Stimulated activated effector memory CD8-positive, alpha-beta T cell treated with anti-CD3 and anti-CD28 coated beads, Interleukin-12 subunit alpha, Interleukin-12 subunit beta, amount 100 ng/mL, for 72 hours (primary cell): ENCODE measurements at places on chromosomes 13 and 19.
A peak's percentile ranks its signal among the peaks of the same experiment; 100 is the strongest.

DNA sequence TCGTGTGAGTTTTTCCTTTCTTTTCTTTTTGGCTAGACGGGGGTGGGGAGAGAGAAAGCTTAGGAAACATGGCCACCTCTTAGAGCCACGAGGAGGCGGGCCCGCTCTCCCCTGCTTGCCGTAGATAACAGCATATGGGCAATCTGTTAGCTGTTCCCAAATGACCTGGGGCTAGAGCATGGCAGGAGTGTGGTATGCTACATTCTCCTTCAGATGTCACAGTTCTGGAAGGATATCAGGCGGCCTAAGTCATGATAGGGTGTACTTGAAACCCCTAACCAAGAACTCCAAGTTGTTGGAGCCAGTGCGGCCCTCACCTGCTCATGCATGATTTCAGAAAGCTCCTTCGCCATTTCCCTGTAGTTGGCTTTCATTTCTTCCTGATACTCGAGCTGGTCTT lies 44.3 kb upstream of the SLC15A1 start:
- no peak for DNase-seq

DNA sequence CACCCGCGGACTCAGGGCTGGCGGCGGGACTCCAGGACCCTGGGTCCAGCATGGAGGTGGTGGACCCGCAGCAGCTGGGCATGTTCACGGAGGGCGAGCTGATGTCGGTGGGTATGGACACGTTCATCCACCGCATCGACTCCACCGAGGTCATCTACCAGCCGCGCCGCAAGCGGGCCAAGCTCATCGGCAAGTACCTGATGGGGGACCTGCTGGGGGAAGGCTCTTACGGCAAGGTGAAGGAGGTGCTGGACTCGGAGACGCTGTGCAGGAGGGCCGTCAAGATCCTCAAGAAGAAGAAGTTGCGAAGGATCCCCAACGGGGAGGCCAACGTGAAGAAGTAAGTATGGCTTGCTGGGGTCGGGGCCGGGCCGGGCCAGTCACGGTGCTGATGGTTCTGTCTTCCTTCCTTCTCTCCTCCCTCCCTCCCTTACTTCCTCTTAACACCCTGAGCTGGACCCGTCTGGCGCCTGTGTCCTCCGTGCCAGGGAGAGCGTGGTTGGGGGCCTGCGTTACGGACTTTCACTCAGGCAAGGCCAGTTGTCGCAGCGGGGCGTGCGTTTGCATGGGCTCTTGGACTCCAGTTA lies 1.4 kb downstream of the STK11 start:
- DNase-seq, result no peak

DNA sequence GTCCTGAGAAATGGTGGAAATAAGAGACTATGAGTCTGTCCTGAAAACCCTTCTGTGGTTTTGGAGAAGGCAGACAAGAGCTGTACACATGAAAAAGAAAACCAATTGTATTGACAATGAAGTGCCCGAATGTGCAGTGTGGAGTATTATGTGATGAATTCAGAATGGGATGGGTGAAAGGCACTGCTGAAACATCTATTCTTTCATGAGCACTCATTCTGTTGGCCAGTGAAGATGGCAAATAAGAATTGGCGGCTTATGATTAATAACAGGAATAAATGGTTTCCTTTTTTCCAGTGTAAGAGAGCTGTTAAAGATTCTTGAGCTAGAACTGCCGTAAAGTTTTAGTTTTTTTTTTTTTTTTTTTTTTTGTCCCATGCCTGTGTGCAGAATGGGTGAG lies 5.7 kb downstream of the POLR1D start:
- no peak for DNase-seq

DNA sequence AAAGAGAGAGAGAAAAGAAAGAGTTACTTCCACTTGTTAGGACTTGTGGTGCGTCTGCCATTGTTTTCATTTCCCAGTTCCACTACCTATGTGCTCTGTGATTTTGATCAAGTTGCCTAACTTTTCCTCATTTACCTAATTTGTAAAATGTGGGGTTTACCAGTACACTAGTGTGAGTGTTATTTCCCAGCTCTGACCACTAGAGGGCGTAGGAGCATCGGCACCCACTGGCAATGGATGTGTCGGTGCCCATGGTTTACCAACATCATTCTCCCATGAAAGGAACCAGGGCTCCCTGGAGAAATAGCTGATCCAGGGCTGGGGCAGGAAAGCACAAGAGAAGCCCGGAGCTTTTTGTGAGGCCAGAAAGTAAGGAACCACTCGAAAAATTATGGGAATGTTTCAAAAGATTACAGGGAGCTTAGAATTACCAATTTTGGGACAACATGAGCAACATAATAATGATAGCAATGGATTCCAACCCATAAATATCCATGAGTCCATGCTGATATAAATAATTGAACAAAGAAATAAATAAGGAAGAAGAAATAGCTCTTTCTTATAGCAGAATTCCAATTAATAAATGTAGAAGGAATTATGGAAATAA lies 15.1 kb upstream of the CEACAM4 start:
- DNase-seq, result peak; percentile 62

GRCh38 chr13:80337288-80338081 lies 3.4 kb downstream of the SPRY2 start:
- no peak for DNase-seq

- DNase-seq, result no peak
These were observed 147.5 kb downstream of the ZNF536 start for GRCh38 chr19:30519607-30520205.

GRCh38 chr19:821825-822503 lies at the start of gene PLPPR3:
TSS of gene PLPPR3 (minus strand) at chr19:821955. CDS start at chr19:821559, 396 bp downstream.
- DNase-seq, result no peak

- DNase-seq, result peak; percentile 38
These were observed 1.2 kb downstream of the SEMA6B start for GRCh38 chr19:4557971-4558941.

- no peak for DNase-seq
These were observed at the start of gene SLC1A6 for GRCh38 chr19:14979476-14980255. TSS of gene SLC1A6 (minus strand) at chr19:14979864. CDS start at chr19:14972910, 6,954 bp downstream.

DNA sequence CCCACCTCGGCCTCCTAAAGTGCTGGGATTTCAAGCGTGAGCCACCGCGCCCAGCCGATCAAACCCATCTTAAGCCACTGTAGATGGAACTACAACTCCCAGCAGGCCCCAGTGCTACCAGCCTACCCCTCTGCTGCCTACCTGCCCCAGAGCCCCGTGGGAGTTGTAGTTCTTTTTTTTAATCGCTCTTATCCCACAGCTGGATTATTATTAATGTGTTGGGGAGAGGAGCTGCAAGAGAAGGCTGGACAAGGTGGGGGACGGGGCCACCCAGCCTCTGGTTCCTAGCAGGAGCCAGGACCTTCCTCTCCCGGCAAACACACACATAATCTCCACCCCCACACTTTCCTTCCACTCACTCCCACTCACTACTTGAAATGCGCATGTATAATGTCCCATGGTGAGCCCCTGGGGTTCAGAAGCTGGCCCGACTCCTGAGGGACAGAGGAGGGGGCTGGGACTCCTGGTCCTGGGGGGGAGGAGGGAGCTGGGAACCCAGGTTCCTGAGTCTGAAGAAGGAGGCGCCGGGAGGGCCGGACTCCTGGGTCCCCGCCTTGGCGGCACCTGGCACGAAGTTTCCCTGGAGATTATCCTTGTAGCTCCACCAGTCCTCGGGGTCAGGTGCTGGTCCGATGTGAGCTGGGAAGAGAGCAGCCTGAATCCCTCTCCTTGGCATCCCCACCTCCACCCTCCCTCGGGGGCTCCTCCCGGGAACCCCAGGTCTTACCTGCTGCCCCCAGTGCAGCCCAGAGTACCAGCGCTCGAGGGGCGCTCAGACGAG lies 958 bp downstream of the CA11 start:
- DNase-seq, result peak; percentile 59

DNA sequence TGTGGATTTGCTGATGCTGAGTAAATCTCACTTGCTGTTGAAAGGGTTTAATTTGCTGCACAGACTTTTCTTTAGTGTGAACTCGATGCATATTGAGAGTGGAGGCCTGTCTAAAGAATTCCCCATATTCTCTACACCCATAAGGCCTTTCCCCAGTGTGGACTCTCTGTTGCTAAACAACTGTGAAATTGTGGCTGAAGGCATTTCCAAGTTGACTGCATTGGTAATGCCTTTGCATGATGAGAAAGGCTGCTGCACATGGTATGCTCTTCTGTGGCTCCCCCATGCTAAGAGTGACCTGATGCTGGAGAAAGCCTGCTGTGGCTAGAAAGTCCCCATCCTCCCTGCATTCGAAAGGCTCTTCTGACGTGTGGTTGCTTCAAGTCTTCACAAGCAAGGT lies 6.6 kb upstream of the ZNF599 start:
- no peak for DNase-seq

DNA sequence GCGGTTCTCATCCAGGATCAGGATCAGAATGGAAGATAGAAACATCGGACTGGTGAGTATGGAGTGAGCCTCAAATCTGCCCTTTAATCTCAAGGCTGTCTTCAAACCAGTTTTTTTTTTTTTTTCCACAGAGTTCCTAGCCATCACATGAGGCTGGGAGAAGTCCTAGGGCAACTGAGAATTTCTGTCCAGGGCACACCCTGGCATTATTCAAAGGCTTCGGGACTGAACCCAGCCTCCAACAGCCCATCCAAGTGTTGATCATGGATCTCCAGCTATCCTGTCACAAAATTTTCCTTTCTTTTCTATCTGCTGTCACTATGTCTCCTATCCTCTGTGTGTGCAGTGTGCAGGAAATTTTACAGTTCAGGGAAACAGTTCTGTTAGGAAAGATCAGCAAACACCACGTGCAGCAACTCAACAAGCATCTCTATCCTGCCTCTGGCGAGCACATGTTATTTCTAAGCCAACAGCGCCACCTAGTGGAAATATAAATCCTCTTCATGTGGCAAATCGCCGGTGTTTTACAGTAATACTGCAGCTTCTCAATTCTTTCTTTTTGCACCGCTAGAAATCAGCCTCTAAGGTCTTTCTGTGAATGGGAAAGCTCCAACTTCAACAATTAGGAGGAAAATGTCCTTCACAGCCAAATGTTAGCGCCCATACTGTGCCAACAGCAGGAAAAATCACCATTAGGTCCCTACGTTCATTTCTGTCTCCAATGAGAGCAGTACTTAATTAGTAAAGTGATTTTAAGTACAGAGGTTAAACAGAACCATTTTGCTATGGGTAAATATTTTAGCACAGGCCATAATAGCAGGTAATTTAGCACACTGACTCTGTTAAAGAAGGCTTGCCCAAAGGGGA lies 21.4 kb upstream of the ZNF181 start:
- DNase-seq, result peak; percentile 40

DNA sequence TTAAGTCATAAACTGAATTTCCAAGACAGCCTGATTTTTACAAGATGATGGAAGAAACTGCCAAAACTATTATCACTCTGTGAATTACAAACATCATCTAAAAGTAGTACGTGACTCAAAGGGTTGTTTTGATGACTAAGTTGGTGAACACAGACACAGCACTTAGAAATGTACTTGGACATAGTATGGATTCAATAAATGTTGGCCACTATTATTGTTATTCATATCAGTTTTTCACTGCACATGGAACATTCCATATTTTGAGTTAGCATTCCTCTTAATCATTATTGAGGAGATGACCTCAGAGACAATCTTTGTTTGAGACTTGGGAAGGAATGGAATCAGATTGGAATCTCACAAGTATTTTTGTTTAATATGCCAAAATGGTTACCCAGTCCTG lies 172.9 kb downstream of the OXGR1 start:
- no peak for DNase-seq

DNA sequence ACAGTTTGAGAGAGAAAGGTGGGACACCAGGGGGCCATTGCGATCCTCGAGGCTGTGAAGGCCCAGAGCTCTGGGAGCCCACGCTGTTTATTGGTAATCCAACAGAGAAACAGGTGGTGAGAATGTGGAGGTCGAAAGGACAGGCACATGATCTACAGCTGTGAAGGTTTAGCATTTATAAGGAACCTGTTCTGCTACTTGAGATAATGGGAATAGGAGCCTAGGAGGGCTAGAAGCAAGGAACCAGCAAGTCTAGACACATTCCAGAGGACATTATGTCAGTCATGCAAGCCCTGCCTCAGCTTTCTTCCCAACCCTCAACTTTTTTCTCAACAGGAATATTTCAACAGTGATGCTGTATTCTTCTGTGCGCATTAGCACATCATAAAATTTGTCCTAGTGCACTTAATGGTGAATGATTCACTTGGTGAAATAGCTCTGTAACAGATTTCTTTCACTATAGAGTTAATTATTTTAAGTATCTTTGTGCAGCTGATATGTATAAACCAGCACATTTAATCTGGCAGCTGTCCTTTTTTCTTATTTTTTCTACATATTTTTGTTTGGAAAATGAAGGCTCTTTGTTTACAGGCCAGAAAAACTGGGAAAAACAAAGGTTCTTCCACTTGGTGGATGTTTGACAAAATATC lies 25.4 kb downstream of the ZNF90 start:
- no peak for DNase-seq

GRCh38 chr19:11423164-11423790 lies 4.2 kb upstream of the RGL3 start:
- DNase-seq, result no peak

GRCh38 chr13:30647824-30648521 lies 30.3 kb downstream of the USPL1 start:
- DNase-seq, result no peak
